Coronary artery (tissue), 2 donors: ENCODE measurements at places on chromosomes 13 and 19.

- no peak for DNase-seq
These were observed 18.1 kb upstream of the NDUFS7 start for GRCh38 chr19:1365319-1366269.

GRCh38 chr19:32537580-32537979 is 43.4 kb upstream of the PDCD5 start:
- no peak for DNase-seq

- DNase-seq, result no peak
These were observed 639 bp upstream of the SLAIN1 start for GRCh38 chr13:77696879-77697216.

- DNase-seq, result no peak
These were observed 337 bp upstream of the FXYD7 start for GRCh38 chr19:35142606-35143230.

DNA sequence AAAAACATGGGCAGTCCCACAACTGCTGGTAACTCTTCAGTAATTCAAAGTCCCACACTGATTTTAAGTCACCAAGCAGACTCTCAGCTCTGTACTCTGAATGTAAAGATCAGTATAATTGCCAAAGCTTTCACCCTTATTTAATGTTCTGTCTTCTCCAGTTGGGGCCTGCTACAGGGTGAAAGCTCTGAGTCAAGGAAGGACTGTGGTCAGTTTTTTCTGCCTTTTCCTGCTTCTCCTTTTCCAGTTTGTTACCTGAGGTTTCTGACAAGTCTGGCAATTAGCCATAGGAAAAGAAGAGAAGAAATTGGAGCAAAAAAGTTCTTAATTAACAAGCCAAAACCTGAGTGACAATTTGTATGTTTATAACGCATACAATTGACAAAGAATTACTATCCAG is 279.3 kb downstream of the RBM26 start:
- no peak for DNase-seq

DNA sequence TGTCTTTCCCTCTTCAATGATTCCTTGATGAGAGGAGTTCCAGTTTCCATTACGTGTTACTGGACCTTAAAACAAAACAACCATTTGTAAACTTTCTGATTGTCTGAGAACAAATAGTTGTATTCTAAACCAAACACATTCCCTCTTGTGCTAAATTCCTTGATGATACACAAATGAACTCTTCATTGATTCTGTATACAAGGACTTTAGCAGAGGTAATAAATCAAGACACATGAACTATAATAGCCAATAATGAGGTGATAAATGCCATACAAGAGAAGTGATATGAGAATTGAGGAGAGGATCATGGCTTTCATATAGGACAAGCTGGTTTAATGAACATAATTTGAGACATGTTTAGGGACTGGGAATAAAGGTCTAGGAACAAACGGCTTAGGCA is 13.5 kb upstream of the GPC5 start:
- DNase-seq, result no peak

GRCh38 chr13:33353210-33353609 is 67.7 kb upstream of the STARD13 start:
- no peak for DNase-seq

DNA sequence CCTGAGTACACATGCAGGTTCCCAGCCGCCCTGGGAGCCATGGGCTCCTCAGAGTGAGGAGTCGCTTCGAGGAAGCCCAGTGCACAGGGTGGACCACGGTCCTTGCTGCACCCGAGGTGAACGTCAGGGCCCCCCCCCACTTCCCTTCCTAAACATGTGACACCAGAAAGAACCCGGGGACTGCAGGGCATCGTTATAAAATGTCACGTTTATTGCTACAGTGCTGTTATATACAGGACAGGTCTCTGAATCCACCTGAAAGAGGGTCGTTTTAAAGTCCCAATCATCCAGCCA is 3.8 kb upstream of the UQCR11 start:
- DNase-seq, result no peak
